ENCODE measurements at places on chromosomes 11 and 22.

- no peak for DNase-seq
Measured at GRCh38 chr11:120651836-120652235, 140.3 kb downstream of the GRIK4 start.

GRCh38 chr11:116488836-116489389, 283.9 kb downstream of the BUD13 start:
- no peak for DNase-seq

DNA sequence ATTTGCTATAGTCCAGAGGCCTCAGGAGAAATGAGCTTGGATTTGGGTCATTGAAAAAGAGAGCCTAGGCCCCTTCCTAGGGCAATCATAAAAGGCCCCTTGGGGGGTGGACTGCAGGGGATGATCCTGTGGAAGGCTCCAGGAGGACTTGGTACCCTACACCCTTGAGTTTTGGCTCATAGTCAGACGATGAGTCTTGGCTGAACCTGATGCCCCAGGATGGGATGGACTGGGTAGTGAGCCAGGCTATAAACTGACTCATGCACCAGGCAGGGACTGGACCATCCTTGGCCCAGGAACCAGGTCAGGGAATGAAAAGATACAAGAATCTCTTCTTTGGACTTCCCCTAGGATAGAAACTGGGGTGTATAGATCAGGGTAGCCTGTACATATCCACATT, 54.2 kb downstream of the NAV2 start:
- no peak for DNase-seq

DNA sequence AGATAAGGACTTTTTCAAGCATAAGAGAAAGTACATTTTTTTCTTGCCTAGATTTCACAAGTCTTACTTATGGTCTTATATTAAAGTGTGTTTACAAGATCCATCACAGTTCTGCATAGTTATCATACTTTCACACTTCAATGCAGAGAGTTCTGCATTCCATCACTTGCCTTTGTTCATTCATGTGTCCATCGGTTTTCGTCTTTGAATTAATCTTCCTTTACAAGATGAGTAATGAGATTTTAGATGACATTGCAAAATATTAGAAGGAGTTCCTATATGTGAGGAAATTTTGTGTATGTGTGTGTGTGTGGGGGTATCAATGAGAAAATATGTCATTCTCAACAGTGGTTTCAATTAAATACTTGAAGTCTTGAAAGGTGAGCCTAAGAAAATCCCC, 98.1 kb upstream of the GUCY1A2 start:
- DNase-seq, result no peak

GRCh38 chr22:36456464-36456845, 25.0 kb downstream of the TXN2 start:
- DNase-seq, result no peak

- no peak for DNase-seq
Measured at GRCh38 chr22:49775191-49775866, 52.3 kb downstream of the BRD1 start.

GRCh38 chr22:35480627-35481550, 59.7 kb upstream of the RASD2 start:
- DNase-seq, result no peak

All from activated CD8-positive, alpha-beta T cell treated with anti-CD3 and anti-CD28 coated beads, Interleukin-2, amount 10 ng/mL, durations not matched to agents 7 days and 5 days (primary cell).